ENCODE measurements at places on chromosomes 1 and 21.

- no peak for DNase-seq
Measured at GRCh38 chr1:82819234-82819633, 1018.5 kb downstream of the ADGRL2 start.

DNA sequence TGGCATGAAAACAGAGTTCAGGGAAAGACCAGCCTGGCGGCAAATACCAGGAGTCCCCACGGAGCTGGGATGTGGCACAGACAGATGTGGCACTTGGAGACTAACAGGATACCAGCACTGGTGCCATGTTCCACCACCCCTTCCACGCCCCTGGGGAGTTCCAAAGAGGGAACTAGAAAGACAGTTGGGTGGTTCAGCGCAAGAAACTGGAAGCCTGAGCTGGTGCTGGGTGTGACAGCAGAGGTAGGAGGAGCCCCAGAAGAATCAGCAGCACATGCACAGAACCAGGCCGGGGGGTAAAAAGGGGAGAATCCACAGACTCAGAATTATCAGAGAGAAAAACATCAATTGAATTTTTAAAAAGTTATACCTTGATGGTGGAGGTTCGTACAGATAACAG, 22.4 kb downstream of the DDX20 start:
- DNase-seq = no peak

DNA sequence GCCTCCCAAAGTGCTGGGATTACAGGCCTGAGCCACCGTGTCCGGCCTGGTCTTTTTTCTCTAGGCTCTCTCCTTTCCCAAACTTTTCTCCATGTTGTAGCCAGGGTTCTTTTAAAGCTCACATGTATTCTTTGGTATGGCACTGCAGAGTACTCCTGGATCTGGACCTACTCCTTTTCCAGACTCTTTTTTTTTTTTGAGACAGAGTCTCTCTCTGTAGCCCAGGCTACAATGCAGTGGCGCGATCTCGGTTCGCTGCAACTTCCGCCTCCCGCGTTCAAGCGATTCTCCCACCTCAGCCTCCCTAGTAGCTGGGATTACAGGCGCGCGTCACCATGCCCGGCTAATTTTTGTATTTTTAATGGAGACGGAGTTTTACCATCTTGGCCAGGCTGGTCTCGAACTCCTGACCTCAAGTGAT, 602 bp upstream of the MED18 start:
- no peak for DNase-seq

DNA sequence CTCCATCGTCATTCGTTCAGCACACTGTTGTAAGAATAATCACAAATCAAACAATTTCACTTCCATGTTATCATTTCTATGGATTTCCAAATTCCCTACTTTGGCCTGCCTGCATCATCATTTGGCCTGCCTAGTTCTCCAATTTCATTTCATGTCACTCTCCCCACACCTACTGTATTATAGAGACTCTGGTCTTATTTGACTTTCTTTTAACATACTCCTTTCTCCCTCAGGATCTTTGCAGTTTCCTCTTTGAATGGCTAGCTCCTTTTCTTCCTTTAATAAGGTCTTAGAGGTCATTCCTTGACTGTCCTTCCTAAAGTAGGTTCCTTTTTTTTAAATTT, 36.3 kb upstream of the PODN start:
- DNase-seq = no peak

- DNase-seq = no peak
Measured at GRCh38 chr1:154844297-154844681, 25.8 kb downstream of the KCNN3 start.

- DNase-seq = no peak
Measured at GRCh38 chr1:62832276-62832675, 48.3 kb downstream of the ATG4C start.

DNA sequence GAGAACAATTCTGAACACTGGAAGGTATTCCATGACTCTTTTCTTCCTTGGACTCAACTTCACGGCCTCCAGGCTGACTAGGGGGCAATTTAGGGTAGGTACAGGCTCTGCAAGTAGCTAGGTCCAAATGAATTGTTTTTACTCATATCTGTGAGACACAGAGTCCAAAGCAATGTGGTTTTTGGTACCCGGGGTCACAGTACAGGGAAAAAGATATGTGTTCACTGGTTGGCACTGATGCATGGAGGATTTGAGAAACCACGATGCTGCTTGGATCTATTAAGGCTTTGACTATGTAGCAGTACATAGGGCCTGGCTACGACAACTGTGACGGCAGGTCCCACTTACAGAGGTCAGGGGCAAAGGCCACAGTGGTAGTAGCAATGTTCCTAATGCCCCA, 200.6 kb downstream of the DUSP10 start:
- DNase-seq = no peak

GRCh38 chr1:205589618-205590456, 42.0 kb downstream of the ELK4 start:
- no peak for DNase-seq

DNA sequence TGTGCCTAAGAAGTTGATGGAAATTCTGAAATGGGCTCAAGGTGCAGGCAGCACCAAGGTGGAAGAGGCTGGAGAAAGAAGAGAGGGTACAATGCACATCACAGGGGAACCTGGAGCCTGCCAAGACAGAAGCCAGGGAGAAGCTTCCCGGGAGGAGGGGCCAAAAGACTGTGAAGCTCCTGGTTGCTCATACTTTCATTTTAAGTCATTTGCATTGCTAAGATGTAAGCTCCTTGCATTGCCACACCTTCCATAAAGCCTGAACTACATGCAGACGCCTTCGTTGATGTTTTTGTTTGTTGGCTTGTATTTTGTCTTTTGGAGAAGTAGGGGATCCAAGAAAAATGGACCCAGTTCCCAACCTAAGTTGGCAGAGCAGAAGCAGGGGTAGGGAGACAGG, 69.0 kb downstream of the HMGB4 start:
- no peak for DNase-seq

GRCh38 chr1:203428981-203429599, 46.5 kb upstream of the PRELP start:
- DNase-seq = no peak

DNA sequence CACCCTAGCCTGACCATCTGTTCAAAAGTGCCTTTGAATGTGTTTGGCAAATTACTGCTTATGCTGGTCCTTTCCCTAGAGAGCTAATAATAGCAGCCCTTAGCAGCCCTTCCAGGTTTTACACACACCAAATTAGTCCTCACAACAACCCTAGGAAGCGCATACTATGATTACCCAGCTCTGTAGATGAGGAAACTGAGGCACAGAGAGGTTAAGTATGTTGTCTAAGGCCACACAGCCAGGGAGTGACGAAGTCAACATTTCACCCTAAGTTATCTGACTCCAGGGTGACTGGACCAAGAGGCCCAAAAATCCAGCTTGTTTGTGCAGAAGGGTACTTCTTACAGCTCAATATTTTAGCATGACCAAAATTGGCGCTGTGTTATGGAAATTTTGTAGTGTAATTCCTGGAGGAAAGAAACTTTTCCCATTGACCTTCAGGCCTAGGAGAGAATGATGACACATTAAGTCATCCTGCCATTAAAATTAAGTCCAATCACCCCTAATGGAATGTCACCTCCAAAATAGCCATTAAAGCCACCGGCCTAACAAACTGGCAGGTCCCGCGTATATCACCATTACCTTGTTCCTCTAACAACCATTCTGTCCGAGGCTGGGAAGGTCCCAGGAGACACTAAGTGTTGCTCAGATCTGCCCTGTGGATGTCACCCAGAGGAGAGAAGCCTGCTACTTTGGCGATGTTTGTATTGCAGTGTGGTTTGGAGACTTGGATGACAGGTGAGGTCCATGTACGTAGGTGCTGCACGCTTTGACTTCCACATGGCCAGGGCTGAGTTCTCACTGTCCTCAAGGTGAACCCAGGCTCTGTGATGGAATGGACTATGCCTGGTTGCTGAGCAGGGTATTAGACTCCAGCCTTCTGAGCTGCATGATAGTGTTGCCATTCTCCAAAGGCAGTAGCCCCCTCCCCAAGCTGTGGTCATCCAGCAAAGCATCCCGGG, 258.3 kb downstream of the TOMM20 start:
- no peak for DNase-seq

DNA sequence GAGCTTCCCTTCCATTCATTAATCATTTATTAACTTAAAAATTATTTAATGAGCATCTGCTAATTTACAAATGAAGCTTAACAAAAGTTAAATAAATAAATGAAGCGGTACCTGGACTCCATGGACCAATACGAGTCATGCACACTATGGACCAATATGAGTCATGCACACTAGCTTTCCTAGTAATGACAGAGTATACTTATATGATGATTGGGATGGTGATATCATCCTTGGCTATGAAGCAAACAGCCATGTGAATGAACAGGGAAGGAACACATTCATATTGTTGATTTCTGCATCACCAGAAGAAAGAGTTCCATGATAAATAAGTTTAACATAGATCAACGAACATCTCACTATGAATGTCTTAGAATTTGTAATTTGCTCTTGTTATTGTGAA, 109.9 kb downstream of the SPAG17 start:
- DNase-seq = peak; percentile 11

- no peak for DNase-seq
Measured at GRCh38 chr1:157237522-157237921, 99.3 kb upstream of the ETV3 start.
